ENCODE measurements at places on chromosomes 1 and 21.

DNA sequence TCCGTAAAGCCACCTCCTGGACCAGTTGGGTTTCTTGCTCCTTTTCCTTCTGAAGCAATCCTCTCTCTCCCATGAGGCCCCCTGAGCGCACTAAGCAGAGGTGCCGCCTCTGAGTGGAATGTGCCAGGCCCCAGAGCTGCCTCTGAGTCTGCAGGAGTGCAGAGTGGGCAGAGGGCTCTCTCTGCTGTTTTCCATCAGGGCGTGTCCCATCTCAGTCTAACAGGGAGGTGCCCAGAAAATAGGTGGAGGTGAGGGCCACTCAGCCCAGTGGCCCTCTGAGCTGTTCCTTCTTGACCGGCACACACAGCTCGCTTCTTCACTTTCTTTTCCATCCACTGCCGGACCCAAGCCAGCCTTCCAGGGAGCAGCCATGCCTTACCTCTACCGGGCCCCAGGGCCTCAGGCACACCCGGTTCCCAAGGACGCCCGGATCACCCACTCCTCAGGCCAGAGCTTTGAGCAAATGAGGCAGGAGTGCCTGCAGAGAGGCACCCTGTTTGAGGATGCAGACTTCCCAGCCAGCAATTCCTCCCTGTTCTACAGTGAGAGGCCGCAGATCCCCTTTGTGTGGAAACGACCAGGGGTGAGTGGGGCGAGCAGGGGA lies at the start of gene CAPN9:
Gene CAPN9 (plus strand): TSS at position 262 of the 604 bp plus-strand sequence. CDS start 109 bp downstream, at position 371.
- no peak for DNase-seq

DNA sequence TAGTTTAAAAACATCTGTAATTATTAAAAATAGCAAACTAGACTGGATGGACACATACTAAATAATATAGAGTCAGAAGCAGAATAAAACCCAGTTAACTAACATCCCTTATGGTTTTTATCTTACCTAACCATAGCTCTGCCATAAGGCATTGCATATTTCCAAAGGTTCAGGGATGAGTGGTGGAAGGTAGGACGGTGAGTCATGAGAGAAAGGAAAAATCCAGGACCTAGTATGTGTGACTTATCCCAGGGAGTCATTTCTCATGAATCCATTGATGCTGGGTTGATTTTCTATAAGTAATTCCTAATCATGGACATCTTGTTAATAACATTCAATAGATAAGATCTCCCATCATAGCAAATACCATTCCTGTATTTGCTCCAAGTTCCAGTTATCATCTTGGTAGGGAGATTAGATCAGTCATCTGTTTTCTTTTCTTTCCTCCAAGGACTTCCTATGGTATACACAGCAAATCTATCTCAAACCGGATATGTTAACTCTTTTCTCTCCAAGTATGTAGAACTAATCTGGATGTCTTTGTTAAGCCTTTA lies 490.7 kb upstream of the B3GALT2 start:
- DNase-seq, result no peak

DNA sequence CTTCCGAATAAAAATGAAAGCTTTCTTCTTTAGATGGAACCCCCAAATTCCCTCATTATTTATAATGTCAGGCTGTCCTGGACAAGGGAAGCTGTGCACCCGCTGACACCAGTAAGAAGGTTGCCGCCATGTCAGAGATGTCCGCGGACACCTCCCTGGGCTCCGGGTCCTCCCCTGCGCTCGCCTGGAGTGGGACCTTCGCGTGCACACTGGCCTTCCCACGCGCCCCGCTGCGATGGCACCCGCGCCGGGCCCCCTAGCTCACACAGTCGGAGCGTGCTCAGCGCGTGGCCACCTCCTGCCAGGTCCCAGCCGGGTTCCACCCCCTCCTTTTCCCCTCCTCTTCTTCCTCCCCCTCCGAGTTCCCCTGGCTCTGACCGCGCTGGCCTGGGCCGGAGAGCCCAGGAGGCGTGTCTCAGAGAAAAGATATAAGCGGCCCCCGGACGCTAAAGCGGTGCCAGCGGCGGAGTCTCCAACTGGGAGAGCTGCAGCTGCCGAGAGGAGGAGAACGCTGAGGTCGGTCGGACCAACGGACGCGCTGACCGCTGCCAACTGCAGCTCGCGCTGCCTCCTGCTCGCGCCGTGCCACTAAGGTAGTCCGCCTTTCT lies at the start of gene G0S2:
Gene G0S2 (plus strand): TSS at position 456 of the 608 bp plus-strand sequence. CDS start 273 bp downstream, outside the sequence.
- DNase-seq, result peak; percentile 50

DNA sequence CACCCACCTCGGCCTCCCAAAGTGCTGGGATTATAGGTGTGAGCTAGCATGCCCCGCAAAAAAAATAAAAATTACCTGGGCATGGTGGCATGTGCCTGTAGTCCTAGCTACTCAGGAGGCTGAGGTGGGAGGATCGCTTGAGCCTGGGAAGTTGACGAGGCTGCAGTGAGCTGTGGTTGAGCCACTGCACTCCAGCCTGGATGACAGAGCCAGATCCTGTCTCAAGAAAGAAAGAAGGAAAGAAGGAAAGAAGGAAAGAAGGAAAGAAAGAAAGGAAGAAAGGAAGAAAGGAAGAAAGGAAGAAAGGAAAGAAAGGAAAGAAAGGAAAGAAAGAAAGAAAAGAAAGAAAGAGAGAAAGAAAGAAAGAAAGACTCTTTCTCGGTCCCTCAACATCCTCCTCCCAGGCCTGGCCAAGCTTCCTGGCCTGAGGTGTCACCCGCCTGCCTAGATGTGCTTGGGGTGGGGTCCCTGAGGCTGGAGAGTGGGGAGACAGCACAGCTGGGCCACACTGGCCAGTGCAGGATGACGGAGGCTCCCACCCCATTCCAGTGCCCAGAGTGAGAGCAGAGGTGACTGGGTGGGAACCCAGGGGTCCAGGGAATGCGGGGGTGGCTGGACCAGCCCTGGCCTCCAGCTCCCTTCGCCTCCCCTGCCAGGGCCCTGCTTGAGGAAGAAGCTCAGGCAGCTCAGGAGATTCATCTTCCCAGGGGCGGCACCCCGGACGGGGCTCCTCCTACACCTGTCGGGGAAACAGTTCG lies 10.2 kb upstream of the GNB1 start:
- DNase-seq, result no peak

DNA sequence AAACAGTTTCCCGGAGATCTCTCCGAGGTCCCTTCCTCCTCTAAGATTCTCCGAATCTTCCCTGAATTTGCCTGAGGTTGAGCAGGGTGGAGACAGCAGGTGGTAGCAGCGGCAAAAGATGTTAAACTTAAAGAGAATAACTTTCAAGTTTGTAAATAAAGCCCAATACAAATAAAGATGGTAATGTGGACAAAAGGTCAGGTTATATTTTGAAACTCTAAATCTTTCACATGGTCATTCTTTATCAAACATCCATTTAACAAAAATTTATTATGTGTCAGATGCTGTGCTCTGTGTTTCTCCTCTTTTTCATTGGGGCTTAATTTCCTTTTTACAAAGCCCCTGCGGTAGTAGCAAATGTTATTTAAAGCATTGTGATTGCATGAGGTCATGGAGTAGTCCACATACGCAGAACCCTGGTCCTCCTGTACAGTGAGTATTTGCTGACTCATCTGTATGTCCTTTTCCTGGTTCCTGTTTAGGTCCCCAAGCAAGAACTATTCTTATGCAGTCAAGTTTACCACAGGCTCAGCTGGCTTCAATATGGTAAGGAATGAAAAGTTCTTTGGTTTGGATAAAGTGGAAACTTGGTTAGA lies 119.2 kb downstream of the ITSN1 start:
- DNase-seq, result no peak

DNA sequence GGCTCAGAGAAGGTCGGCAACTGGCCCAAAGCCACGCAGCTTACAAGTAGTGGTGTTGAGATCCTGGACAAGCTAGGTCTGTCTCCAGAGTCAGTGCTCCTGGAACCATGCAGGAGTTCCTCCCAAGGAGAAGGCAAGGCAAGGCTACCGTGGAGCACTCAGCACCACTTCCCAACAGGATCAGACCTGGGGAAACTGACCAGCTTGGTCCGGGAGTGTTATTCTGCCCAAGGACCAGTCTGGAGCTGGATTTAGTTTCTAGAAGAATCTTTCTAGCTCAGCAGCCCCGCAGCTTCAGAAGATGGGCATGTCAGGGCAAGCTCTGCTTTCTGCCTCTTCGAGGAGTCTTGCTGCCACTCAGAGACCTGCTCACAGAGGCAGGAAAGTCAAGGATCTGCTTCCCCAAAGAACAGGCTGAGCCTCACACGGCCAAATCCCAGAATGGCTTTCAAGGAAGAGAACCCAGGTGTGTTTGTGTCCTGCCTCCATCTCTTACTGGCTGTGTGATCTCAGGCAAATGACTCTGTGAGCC lies 302.8 kb downstream of the MATN1 start:
- DNase-seq, result no peak

DNA sequence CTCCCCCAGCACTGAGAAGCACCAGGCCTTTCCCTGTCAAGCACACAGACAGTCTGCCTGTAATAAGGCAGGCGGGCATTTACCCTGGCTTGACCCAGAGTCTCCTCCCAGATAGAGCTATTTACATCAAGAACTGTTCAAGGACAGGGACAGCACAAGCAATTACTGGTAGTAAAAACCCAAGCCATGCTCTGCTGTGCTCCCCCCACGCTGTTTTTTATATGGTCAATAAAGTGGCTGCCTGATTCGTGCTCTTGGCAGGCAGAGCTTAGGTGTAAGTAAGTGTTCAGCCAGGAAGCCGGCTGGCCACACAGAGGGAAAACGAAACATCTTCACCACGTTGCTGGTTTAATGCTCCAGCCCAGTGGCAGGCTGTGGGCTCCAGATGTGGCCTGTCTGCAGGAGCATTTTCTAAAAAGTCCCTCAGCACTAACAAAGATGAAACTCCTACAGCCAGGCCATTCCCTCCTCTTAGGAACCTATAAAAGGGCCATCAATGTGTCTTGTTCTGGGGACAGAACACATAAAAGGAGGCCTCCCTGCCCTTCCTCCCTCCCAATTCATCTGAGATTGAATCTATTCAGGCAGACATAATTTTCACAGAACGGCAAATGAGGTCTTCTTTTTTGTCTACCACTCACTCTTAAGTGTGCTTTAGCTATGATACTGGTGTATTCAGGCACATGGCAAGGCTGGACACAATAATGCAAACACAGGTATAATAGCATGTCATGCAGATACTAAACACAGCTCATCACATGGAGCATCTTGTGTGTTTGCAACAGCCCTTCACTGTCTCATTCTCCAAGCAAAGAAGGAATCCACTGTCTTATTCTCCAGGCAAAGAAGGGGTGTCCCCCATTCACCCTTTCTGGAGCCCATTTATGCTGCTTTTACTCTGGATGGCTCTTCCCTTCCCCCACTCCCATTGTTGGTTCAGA lies 378.9 kb downstream of the HHAT start:
- DNase-seq, result no peak

GRCh38 chr21:42796327-42797062 lies 82.8 kb downstream of the WDR4 start:
- DNase-seq, result no peak

DNA sequence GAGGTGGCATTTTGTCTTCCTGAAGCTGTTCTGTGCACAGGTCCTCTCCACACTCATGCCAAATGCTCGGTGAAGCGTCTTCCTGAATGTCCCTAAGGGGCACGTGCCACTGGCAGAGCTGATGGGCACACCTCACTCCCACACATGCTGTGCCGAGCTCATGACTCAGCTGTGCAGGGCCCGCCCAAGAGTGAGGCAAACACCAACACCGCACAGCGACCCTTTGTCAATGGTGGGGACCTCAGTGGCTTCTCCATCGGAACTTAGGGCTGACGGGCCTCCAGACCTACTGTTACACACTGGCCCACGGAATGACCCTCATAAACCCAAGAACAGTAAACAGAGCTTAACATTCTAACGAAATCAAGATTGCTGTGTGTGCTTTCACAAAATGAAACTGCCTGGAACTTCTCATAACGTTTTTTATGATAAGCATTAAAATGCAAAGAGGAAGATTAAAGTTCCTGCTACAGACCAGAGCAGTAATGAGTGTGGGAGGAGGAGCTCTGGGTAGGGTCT lies 89.3 kb downstream of the SIM2 start:
- DNase-seq, result no peak

DNA sequence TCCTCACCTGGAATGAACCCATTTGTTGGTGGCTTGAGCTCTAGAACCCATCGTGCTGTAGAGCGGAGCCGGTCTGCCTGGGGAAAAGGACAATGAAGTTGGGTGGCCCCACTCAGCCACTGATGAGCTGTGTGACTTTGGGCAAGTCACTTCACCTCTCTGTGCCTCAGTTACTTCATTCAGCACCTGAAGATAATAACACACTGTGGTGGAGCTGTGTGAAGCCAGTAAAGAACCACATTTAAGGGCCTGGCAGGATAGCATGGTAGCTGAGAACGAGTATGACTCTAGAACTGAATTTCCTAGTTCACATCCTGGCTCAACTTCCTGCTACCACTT lies 37.1 kb downstream of the EPHB2 start:
- DNase-seq, result no peak

DNA sequence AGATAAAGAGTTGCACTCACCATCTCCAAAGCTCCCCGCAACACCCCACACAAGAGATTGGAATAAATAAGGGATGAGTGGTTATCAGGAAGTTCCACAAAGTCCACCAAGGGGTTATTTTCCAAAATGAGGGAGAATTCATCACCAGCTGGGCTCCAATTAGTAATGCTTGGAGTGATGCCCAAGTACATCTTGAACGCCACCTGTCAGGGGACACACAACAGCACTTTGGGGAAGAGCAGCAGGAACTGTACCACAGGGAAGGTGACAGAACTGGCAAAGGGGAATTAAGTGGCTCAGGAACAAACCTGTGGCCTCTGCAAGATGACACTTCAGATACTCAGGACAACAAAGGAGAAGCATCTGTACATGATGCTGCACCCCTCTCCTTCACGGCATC lies 11.5 kb downstream of the TRAPPC3 start:
- DNase-seq, result no peak

DNA sequence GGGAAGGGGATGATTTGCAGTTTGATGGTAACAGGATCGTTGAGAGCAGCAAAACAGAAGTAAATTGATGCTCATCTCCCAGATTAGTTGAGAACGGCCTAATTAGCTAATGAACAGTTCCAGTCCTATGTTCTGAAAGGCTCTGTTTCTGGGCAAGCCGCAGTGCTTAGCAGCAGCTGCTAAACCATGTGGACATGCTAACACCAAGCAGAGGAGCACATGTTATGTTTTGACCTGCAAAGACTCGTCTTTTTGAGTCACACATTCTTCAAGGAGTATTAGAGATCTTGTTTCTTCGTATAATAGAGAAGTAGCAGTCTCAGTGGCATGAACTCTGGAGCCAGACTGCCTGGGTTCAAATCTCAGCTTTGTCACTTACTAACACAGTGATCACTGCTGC lies 58.1 kb downstream of the CACNA1E start:
- no peak for DNase-seq

GRCh38 chr1:218698141-218698540 lies 353.0 kb downstream of the TGFB2 start:
- no peak for DNase-seq
